ENCODE measurements at places on chromosomes 1 and 21.

DNA sequence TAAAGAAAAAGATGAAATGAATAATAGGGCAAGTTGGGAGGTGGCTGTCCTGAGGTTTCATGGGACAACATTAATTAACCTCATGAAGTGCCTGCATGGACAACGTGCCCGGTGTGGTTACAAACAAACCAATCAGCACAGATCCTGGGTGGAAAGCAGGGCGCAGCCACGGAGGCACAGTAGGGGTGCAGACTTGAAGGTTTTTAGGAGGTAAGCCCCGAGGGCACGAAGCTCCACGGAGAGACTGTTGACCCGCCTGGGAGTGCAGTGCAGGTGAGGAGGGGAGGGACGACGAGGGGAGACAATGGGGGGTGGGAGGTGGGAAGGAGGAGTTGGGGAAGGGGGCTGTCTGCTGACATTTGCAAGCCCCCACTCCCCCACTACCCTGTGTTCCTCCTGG is 2.3 kb upstream of the RIPK4 start:
- no peak for DNase-seq

GRCh38 chr1:119321666-119322419 is 46.7 kb upstream of the HAO2 start:
- no peak for DNase-seq

DNA sequence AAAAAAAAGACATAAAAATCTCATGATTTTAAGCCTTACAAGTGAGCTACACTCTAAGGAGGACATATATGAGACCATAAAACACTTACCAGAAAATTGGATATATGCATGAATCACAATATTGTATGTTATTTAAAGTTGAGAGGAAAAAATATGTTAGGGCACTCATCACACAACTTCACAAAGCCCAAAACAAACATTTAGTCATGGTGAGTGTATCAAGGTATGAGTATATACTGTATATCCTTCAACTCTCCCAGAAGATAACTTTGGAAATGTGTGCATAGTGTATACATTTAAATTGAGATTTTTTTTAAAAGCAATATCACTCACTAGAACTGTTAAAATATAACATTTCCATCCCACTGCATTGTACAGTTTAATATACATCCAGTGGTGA is 259.3 kb downstream of the SRGAP2C start:
- no peak for DNase-seq

GRCh38 chr1:23169727-23170335 is 1.2 kb upstream of the LUZP1 start:
- no peak for DNase-seq

- peak; percentile 42 for DNase-seq
Measured at GRCh38 chr1:12052008-12052573, 11.0 kb upstream of the TNFRSF8 start.

DNA sequence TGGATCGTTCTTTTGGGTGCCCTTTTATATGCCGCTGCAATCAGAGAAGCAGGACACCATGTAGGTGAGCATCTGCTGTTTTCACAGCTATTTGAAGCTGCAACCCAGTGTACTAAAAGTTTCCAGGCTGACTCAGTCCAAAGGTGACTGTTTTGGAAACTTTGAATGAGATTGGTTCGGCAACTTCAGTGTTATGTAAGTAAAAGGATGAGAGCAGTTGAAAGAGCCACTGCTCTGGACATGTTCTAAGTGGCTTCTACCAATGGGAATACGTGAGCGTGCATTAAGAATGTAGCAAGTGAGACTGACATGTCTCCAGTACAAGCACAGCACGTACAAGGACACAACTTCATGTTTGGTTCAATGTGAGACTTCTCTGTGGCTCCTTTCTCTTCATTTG is 55.6 kb downstream of the DDR2 start:
- no peak for DNase-seq

DNA sequence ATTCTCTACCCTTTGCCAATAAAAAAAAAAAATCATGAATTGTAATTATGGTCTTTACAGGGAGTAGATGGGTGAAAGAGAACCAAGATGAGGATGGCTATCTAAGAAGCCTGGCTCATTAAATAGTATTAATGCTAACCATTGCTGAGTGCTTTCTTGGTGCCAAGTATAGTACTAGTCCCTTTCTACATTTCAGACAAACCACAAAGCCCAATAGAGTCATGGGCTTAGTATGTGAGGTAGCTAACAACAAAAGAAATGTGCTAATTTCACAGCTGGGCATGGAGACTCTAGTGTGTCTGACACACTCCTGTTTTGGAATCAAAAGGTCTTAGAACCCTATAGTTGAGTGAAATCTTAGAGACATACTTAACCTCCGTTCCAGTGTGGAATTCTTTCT is 84.5 kb upstream of the ESRRG start:
- no peak for DNase-seq

DNA sequence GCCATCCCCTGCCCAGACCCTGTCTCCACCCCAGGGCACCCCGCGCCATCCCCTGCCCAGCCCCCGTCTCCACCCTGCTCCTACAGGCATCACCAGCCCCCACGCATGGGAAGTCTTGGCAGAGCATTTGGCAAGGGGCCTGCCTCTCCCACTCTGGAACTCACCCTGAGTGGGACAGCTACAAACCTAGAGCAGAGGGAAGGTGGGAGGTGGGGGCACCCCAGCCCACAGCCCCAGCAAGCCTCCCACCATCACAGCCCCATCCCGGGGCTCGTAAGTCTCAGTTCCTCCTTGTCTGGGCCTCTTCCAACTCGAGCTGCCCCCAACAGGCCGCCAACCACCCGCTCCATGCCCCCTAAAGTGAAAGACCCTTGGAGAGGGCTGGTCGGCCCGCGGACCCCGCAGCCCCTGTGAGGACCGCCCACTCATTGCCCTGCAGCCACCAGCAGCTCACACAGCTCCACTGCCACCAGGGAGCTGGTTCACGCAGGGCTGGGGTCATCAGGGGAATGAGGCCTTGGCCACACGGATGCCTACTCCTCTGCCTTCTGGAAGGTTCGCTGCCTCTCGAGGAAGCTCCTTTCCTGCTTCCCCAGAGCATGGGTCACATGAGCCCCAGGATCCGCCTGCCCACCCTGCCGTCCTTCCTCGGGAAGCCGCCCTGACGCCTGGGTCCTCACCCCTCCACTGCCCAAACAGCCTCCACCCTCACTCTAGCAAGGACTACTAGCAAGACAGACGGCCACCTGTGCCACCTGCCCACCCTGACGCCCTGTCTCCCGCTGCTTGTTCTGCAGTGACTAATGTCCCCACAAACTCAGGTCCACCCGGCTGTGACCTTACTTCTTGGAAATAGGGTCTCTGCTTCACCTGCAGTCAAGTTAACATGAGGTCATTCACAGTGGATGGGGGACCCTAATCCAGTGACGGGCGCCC is 14.4 kb downstream of the MEGF6 start:
- no peak for DNase-seq

DNA sequence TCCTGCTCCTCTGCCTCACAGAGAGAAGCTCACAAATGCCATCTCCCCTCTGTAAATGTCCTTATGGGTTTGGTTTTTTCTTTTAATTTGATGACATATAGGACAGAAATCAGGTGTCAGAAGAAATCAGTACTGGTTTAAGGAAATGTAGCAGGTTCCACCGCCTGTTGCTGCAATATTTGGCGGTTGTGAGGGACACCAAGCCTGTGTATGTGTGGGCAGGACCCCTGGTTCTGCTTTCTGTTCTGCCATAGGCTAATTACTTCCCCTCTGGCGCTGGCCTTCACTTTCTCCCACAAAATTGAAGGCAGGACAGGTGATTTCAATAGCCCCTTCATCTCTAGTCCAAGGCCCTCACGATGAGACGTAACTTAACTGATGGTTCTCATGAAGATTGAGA is 69.2 kb downstream of the PRDM2 start:
- DNase-seq: no peak

- DNase-seq: no peak
Measured at GRCh38 chr1:27509127-27510080, 19.4 kb upstream of the WASF2 start.

DNA sequence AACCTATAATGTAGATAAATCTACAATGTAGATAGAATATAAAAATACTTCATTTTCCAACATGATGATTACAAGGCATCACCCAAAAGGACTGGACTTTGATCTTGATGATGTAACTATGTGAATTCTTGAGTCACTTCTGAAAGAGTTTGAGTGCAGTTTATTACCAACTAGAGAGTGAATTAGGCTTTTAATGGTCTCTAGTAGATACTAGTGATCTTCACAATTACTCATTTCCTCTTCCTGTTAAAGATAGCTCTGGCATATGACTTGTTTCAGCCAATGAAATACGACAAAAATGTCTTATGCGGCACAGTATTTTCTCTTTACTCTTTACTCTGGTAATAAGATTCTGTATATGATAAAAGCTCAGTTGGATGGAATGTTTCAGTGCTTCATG is 1588.1 kb upstream of the B3GALT2 start:
- no peak for DNase-seq

DNA sequence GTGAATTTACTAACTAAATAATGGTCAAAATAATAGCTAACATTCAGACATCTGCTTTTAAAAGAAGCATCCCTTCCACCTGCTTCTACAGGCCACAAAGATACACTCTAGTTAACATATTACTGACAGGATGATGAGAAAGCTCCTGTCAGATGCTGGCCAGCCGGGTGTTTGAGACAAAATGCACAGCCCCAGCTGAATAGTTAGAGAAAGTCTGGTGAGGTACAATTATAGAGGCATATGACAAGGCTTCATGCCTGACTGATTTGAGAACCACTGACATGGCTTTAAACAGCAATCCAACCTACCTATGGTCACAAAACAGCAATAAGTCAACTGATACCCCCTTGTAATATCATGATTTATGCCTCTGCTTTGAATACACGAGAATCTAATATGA is 137.0 kb downstream of the DENND1B start:
- no peak for DNase-seq

GRCh38 chr1:65180977-65181376 is 33.0 kb downstream of the AK4 start:
- DNase-seq: no peak

DNA sequence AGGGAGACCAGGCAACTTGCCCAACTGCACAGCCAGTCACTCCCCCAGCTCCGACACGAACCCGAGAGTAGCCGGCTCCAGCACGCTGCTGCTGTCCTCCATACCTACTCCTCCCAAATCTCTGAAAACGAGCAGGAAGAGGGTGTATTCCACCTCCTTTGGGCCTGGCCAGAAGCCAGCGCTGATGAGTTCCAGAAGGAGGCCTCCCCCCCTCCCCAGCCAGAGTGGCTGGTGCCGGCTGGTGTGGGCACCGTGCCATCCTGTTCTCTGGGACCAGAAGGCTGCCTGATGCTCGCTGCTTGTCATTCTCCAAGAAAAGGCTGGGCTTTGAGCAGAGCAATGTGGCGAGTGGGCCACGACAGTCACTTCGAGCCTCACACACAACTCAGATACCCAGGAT is 22.2 kb downstream of the KCNN3 start:
- DNase-seq: no peak

DNA sequence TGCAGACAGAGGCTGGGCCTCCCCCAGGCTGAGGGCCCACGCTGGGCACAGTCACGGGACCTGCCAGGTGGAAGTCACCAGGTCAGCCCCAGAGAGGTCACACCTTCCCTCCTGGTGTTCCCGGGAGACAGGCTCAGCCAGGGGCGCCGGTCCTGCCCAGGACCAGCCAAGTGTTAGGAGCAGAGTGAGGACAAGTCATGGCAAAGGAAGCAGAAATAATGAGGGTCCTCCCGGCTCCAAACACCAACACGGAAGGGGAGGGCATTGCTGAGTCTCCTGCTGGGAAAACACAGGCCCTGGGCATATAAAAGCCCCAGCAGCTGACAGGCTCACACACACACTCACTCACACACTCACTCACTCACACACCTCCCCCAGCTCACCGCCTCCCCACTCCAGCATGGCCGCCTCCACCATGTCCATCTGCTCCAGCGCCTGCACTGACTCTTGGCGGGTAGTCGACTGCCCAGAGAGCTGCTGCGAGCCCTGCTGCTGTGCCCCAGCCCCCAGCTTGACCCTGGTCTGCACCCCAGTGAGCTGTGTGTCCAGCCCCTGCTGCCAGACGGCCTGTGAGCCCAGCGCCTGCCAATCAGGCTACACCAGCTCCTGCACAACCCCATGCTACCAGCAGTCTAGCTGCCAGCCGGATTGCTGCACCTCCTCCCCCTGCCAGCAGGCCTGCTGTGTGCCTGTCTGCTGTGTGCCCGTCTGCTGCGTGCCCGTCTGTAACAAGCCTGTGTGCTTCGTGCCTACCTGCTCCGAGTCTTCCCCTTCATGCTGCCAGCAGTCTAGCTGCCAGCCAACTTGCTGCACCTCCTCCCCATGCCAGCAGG is at the start of gene KRTAP10-10:
Gene KRTAP10-10, plus strand, starts transcription at position 339 of the 833 bp plus-strand sequence. Its CDS starts 62 bp downstream, at position 401.
- DNase-seq: no peak

DNA sequence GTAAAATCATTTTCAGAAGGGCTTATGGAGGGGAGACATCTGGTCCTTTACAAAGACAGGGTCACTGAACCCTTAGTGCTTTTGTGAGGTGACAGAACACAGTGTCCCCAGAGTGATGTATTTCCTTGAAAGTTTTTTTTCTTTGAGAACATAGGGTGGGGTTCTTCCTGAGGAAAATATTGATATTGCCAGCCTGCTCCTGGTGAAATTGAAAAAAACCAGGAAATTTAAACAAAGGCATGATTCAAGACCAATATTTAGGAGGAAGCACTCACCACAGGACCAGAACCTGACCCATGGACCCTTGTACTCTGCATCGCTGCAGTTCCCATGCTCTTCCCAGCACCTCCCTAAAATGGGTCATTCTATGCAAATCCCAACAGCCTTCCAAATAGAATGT is 63.7 kb downstream of the ST6GALNAC3 start:
- no peak for DNase-seq

- DNase-seq: no peak
Measured at GRCh38 chr1:219771080-219771479, 157.3 kb downstream of the SLC30A10 start.

DNA sequence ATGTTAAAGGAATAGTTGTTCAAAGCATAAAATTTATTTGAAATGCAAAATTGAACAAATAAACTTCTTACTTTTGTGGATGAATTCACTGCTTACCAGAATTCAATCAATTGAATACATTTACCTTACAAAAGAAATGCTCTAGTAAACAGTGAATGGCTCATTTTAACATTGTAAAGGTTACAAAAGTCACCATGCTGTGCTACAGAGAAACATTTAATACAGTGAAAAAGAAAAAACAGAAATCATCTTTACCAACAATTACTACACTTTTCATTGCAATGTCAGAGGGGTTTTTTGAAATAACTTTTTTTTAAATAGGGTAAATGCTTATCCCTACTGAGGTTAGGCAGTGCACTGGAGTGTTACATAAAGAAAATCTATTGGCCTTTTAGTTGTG is 853.0 kb downstream of the NCAM2 start:
- DNase-seq: no peak

GRCh38 chr21:23853796-23854379 is 1753.4 kb downstream of the MRPL39 start:
- no peak for DNase-seq

GRCh38 chr1:15152318-15153183 is 996 bp upstream of the TMEM51 start:
- no peak for DNase-seq

DNA sequence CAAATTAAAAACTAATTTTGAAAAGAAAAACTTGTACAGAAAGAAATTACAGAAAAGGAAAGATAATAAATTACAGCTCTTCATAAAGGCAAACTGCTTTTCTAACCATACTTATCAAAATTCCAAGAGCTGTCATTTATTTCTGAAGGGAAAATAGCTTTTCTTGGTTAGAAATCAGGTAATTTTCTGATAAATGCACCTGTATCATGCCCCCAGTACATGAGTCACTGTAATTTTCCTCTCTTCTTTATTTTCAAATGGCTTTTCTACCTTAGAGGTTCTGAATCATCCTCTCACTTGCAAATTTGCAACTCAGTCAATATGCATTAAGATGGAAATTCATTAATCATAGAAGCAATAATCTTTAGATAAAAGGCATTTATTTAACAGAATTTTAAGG is 100.1 kb downstream of the SLC35F3 start:
- no peak for DNase-seq

- DNase-seq: no peak
Measured at GRCh38 chr1:117122330-117123025, 929 bp upstream of the TRIM45 start.
